ENCODE measurements at places on chromosomes 3 and 15. TPM values are rescaled to one million over a fixed set of nuclear protein-coding genes. Genes with fewer than 3 reads are reported as not detected.

DNA sequence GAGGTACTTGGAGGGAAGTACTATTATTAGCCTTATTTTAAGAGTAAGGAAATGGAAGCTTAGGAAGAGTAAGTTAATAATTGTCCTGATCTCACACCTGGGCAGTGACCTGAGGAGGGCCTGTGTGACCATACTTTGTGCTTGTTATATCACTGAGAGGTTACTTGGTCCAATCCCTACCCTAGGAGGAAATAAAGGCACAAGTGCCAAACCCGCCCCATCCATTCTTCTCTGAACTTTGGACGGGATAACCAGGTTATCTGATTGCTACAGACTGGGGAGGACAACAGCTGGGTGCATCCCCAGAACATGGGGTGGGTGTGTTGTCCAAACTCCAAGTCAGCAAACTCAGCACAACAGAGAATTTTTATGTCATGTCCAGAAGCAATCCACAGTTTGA is 77.7 kb upstream of the NR2E3 start:
- DNase-seq, result no peak

Gene SLCO2A1
- 27.8 TPM for polyA plus RNA-seq

Gene ISLR
- 13.8 TPM for polyA plus RNA-seq

Gene NR1I2
- polyA plus RNA-seq, result 0.08 TPM

- no peak for DNase-seq
These were observed 176.0 kb upstream of the TMCO5A start for GRCh38 chr15:37758412-37758811.

DNA sequence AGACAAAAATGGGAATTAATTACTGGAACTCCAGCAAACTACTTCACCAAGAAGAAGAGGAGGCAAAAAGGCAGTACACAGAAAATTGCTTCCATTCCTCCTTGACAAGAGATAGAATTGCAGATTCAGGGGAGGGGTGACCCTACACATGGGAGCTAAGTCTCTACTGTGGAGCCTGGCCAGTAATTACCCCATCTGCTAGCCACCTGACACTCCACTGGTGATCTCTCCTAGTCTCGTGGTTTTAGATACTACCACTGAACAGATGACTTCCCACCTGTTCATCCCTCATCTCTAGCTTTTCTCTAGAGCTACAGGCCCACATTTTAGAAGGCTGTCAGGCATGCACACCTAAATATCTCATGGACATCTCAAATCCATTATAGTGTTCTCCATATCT is 224.3 kb upstream of the NR2F2 start:
- no peak for DNase-seq

DNA sequence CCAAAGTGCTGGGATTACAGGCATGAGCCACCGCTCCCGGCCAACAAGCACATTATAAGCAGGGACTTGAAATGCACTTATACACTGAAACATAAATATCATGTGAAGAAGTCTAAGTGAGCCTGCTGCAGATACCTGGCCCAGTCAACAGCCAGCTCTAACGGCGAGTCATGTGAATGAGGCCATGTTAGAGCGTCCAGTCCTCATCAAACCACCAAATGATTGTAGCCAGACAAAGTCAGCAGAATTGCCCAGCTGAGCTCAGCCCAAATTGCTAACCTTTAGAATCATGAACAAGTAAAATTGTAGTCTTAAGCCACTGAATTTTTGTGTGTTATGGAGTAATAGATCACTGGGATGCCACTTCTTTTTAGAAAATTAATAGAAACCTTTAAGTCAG is 37.8 kb upstream of the UACA start:
- DNase-seq, result no peak

DNA sequence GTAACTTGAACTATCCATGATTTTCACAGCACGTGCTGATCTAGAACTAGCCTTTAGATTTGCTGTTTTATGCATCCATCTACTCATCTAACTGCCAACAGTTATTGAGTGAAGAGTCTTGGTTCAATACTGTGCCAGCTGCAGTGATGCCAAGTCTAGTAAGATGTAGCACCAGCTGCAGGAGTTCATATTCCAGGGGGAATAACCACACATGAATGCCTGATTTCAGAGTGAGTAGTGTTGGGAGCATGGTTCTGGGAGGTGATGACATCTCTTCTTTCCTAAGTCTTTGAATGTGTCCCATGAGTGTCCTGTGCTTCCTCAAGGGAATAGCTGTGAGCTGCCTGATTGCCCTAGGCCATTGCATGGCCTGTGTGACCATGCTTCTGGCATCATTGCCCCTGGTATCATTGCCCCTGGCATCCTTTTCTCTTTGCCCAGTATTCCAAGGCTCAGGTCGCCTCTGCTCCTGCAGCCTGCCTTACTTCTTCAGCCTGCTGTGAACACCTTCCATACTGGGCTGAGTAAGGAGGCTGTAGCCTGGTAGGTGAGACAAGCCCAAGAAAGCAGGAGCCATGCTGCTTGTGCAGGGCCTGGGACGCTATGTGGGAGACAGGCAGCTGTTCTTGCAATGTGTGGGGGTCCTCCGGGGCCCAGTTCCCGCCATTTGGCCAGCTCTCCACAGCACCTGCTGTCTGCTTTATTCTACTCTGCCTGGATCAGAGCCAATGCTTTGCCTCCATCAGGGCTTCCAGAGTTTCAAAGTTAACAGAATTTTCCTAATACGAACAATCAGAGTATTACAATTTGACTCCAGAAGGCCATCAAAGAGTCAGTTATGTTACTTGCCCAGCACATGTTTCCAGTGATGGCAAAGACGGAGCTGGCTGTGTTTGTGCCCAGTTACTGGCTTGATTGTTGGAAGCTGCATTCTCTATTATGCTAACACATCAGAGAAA is 73.2 kb downstream of the CLSTN2 start:
- peak; percentile 19 for DNase-seq

GRCh38 chr3:154427685-154428285 is 2.2 kb downstream of the GPR149 start:
- DNase-seq, result peak; percentile 12

GRCh38 chr3:114542359-114542758 is 248.5 kb downstream of the TIGIT start:
- DNase-seq, result no peak

GRCh38 chr3:157067114-157067513 is 92.8 kb downstream of the CCNL1 start:
- no peak for DNase-seq
